NT2/D1 (cell line): ENCODE measurements at places on chromosomes 1 and 21.

- DNase-seq = no peak
These were observed 6.2 kb downstream of the CSRP1 start for GRCh38 chr1:201500670-201501120.

DNA sequence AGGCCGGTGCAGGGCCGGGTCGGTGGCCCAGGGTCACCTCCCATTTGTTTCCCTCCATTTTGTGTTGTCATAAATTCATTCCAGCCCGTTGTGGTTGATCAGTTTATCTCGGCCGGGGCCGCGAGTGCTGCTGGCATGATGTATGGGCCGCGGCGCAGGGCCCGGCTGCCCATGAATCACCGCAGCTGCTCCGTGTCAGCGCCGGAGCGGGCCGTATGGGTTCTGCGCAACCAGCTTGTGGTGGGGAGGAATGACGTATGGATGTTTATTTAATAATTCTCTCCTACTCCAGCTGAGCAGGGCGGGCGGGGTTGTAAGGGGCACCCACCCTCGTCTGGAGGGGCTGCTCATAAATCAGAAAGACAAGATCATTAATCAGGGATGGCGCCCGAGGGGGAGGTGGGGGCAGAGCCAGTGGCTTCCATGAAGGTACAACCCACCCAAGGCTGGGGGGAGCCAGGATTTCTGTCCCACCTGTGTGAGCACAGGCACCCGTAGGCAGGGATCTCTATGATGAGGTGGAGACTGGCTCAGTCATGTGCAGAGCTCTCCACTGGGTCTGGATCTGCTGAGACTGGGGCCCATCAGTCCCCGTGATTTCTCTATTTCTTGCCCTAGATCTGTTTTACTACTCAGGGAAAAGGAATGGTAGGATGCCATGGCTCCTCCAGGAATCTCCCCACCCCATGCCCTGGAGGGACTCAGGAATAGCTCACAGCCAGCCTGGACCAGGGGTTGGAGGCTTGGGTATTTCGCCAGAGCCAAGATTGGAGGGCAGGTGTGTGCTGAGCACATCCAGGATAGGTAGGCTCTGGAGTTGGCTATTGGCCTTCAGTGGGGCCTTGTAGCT, 27.8 kb downstream of the TMEM53 start:
- no peak for DNase-seq

DNA sequence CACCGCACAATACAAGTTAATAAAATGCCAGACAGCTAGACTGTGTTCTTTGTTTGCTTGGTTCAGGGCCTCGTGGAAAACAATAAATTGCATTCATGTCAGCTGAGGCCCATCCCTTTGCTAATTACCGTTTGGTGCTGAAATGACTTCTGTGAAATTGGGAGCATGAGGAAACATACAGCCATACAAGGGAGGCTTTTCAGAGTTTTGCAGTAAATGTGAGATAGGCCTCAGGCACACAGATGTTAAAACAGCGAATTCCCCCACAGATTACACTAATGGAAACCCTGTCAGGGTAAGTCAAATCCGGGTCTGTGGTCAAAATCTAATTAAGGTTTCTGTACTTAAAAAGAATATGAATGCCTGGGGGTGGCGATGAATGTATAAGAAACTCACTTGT, 173.5 kb upstream of the LMO4 start:
- no peak for DNase-seq

GRCh38 chr1:33410091-33410701, 20.7 kb downstream of the PHC2 start:
- DNase-seq = no peak

GRCh38 chr1:39214021-39214713, 9.7 kb downstream of the MACF1 start:
- DNase-seq = no peak

GRCh38 chr1:81484284-81484683, 316.4 kb upstream of the ADGRL2 start:
- DNase-seq = no peak

- no peak for DNase-seq
These were observed 41.2 kb downstream of the HS2ST1 start for GRCh38 chr1:86955678-86956077.

DNA sequence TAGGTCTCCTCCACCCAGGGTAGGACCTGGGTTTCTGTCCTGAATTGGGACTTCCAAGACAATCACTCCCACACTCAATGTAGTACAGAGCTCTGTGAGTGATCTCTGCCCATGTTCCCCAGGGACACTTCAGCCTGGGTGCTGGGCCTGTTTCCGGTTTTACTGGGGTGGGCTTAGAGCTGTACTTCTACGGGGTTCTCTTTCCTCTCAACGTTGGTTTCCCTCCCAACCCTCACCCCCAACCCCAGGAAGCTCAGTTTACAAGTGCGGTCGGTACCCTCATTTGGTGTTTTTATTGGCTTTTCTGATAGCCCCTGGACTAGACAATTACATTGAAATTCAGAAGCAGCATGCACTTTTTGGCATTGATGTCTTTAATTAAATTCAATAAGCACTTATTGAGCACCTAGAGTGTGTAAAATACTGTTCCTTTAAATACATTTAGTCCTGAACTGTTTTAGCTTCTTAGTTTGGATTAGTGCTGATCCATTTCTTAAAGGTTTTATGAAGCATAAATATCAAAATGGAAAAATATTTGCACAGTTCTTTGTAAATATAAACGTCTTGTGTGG, 542 bp upstream of the XPR1 start:
- no peak for DNase-seq

DNA sequence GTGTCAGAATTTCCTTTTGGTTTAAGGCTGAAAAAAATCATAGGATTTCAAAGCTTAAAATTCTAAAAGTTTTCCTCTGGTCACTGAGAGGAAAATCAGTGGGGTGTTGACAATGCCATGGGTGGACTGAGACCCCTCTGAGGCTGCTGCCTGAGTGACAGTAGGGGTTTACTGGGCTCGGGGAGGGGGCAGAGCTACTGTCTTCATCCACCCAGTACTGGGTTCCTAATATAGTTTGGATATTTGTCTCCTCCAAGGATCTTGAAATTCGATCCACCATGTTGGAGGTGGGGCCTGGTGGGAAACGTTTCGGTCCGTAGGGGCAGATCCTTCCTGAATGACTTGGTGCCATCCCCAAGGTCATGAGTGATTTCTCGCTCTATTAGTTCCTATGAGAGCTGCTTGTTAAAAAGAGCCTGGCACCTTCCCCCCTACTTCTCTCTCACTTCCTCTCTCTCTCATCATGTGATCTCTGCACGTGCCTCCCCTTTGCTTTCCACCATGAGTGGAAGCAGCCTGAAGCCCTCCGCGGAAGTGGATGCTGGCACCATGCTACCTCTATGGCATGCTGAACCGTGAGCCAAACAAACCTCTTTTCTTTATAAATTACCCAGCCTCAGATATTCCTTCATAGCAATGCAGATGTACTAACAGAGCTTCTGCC, 72.3 kb downstream of the MAP10 start:
- DNase-seq = no peak

DNA sequence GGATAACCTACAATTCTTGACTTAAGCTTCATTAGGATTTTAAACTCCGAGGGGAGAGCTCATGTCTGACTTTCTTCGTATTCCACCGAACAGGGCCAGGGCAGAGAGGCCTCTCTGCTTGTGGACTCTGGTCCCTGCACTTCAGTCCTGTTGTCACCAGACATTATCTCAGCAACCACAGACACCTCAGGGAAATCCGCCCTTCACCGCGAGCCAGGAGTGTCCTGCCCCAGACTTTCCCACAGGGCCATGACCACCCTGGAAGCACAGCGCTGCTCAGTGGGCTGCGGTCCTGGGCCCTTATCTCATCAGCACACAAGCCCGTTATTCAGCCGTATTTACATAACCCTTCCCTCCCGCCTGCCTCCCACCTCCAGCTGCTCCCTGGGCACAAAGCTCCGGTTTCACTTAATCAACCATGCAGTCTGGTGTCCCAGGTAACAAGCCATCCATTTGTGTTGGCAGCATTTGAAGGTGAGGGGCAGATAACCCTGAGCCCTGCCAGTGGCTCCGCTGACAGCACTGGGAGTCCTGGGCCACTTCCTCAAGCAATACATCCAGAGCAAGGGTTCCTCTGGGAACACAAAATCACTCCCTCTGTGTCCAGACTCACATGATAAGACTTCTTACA, 122.8 kb upstream of the RAB4A start:
- peak; percentile 74 for DNase-seq

DNA sequence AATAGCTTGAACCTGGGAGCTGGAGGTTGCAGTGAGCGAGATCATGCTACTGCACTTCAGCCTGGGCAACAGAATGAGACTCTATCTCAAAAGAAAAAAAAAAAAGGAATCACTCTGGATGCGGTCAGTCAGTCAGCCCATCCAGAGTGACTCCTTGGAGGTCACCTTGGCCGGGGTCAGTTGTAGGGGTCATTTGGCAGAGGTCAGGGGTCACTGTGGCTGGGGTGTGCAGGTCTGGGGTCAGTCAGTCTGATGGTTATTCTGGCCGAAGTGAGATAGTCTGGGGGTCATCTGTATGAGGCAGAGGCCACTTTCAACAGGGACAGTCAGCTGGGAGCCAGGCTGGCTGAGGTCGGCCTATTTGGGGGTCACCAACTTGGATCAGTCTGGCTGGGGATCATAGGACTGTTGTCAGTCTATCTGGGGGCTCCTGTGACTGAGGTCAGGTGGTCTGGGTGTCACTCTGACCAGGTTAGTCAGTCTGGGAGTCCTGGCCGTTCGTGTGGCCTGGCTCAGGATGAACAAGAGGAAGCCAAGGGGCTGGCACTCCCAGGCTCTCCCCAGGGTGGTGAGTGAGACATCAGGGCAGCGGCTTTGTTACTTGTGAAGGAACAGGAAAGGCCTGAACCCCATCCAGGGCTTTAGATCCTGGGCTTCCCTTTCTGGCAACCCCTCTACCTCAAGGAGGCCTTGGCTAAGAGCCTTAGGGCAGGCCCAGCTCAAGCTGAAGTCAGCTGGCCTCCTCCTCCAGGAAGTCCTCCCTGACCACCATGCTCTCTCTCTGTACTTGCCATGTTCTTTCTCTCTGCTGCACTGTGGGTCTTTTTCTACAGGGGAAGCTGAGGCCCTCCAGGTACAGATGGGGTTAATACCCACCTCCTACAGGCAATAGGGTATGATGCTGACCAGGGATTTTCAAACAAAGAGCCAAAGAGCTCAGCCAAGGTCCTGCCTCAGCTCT, 15.1 kb downstream of the PTPRU start:
- no peak for DNase-seq

DNA sequence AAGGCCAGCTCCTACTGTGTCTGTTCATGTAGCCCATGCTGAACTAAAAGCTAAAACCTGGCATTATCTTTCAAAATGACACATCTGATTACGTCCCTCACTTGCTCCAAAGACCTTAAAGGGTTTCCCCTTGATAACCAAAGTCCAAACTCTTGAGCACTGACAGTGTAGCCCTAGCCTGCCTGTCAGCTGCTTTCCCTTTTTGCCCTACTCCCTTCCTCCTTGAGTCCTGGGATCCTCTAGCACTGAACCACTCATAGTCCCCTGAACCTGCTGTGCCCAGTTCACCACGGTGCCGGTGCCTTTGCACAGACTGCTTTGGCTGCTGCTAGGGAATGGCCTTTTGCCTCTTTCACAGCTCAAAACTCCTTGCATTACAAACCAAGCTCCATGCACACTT, 67.5 kb downstream of the PLXNA2 start:
- DNase-seq = no peak

DNA sequence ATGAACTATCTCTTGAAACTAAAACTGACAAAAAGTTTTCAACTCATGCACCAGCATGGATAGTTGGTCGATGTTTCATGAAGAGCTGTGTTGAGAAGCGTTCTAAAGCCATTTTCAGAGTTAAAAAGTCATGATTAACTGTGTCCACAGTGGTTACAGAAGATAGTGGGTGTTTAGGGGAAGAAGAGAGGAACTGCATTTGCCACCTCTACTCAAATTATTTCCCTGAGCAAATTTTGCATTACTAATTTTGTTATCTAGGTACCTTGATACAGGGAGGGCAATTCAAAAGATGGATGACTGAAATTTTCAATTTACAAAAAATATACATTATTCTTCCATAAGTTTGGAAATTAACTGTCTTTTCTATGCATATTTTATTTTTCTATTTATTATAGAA, 15.5 kb downstream of the SAMSN1 start:
- DNase-seq = no peak

GRCh38 chr21:32710069-32710784, 17.6 kb downstream of the SYNJ1 start:
- no peak for DNase-seq

DNA sequence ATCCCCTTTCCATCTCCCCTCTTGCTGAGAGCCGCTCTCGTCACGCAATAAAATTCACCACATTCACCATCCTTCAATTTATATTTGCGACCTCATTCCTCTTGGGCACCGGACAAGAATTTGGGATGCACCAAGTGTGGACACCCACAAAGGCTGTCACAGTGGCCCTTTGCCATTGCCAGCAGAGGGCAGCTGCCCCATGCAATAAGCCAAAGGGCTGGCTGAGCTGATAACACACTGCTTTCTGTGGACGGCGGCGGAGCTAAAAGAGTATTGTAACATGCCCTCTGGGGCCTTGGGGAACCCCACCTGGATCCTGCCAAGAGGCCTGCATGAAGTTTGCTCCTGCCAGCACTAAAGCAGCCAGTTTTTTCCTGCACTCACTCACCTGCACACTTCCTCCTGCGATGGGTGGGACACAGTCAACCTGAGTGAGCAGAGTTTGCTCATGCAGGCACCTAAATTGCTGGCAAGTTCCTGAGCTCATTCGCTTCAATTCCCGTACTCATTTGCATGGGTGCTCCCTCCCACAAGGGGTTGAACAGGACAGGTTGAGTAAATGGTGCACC, 792.3 kb upstream of the ADAMTS5 start:
- DNase-seq = no peak

DNA sequence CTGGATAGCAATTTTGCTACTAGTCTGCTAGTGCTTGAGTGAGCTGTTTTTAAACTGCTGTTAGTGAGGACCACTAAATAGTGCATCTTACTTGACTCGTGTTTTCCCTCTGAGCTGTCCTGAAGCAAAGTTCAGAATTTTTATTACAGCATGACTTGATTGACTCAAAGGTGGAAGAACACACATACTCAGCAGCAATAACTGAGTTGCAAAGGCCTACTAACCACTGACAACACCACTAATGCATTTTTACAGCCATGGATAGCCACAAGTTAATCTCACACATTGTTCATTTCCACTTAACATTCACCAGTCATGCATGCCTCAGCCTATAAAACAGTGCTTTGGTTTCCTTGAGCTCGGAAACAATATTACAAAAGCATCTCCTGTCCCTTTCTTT, 148.7 kb downstream of the RUNX1 start:
- no peak for DNase-seq

DNA sequence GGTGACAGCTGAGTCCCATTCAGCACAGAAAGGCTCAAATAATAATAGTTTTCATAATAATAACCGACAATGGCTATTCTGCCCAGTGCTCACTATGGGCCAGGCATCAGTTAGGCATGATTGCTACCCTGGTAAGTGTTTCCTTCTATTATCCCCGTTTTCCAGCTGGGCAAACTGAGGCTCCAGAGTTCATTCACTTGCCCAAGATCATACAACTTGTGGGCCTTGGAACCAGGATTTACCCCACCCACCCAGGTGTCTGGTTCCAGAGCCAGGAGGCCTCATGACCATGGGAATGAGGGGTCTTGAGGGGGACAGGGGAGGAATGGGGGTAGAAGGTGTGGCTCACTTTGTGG, 518 bp downstream of the PLOD1 start:
- no peak for DNase-seq
